ENCODE measurements at places on chromosomes 11 and 22.
A peak's percentile ranks its signal among the peaks of the same experiment; 100 is the strongest.

DNA sequence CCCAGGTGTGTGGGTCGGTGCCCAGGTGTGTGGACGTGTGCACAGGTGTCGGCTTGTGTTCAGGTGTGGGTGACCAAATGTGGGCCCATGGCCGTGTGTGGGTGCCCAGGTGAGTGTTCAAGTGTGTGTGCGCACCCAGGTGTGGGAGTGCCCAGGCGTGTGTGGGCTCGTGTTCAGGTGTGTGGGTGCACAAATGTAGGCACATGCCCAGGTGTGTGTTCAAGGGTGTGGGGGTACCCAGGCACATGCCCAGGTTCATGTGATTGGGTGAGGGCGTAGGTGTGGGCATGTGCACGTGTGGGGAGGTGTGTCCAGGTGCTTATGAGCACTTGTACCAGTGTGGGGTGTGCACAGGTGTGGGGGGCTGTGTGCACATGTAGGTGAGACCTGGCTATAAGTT is 42.8 kb downstream of the MOB2 start:
- DNase-seq: no peak

GRCh38 chr11:126768702-126769101 is 231.9 kb downstream of the KIRREL3 start:
- no peak for DNase-seq

DNA sequence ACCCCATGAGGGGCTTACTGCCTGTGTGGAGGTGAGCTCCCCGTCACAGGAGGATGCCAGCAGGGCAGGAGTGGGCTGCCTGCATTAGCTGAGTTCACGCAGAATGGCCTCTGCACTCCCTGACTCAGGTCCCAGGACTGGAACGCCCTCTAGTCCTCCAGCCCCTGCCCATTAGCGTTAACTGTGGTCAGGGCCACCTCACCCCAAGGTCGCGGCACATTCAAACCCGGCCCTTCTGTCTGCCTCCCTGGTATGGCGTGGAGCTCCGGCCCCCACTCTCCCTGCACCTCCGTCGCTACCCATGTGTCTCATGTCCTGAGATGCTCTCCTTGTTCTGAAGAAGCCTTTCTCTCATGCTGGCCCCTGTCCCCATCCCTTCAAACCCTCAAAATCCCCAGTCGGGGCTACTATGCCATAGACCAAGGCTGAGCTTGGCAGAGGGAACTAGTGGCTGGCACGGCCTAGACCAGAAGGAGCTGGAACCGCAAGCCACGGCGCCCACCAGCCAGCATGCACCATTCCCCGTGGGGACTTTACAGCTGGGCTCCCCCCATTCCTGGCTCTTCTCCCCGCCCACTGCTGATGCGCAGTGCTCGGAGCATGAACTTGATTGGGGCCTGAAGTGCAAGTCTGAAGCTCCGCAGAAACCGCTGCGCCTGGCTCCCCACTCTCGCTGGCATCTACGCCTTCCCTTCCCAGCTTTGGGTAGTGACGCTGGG is 79.5 kb upstream of the RTL6 start:
- no peak for DNase-seq

DNA sequence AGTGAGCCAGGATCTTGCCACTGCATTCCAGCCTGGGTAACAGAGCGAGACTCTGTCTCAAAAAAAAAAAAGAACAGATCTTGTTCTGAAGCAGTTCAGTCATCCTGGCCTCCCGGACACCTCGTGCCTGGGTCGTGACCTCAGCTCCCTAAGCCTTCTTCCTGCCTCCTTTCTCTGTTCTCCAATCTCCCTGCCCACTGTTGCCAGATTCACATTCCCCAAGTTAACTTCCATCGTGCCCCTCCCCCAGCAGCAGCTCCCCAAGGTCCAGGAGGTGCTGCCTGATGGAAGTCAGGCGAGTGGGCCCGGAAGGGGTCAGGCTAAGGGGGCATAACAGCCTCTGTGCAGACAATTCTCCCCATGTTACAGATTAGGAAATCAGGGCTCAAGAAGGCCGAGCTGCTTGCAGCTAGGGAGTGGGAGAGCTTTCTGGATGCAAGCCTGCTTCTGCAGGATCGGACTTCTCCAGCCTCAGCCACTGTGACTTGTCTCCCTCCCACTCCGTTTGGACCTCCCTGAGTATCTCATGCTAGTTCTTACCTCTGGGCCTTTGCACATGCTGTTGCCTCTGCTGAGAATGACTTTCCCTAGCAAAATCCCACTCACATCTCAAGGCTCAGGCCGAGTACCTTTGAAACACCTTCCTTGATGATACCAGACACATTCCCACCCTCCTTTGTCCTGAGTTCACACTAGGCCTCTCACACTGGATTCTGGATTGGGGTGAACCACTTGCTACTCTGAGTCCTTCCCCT is 14.3 kb upstream of the TMEM184B start:
- DNase-seq: no peak

DNA sequence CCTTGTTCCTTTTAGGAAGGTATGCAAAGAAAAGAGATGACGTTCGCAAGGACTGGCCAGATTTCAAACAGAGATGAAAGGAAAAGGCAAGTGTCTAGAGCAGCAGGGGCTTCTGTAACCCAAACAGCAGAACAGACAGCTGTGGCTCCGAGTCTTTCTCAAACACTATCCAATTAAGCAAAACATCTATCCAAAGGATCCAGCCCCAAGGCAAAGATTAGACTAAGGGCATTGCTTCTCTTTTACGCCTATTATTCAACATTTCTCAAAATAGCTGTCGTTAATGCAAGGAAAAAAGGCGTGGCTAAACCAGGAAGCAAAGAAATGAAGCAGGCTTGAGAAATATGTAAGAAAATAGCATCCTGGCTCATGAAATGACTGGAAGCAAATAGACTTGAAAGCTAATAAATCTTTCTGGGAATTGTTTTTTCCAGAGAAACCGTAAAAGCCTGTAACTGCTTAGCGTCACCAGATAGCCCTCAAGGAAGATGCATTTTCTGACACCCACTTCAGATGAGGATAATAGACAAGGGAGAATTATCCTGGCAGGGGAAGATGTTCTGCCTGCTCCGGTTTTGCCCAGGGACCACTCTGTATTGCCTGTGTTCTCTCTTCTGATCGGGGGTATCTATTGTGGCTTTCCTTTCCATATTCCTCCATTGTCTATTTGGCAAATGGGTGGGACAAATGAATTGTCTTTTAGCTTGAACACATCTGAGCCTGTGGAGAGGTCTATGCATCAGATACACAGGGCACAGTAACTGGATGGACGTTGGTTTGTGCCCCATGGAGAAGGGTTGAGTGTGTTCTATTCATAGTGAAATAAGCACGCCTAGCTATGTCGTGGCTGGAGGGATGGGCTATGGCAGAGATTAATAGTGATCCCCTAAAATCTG is 20.2 kb downstream of the C11orf96 start:
- DNase-seq: peak; percentile 31

- DNase-seq: no peak
These were observed 42.4 kb downstream of the PRR14L start for GRCh38 chr22:31707519-31707918.
